H9 (cell line): ENCODE measurements at places on chromosomes 2 and 18.

DNA sequence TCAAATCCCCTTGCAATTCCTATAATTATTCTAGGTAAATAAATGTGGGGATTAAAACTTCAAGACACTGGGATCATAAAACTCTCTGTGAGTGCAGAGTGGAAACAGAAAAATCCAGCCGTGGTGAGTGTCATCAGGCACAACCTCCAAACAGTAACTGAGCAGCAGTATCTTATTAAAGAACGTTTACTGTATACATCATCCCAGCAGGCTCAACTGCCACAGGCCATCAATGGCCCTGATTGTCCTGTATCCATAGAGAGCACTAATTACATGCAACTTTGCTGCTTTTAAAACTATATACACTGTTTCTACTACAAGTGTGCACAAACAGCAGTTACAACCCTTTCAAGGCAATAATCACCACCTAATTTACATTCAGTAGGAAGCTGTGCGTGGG, 23.9 kb downstream of the GAREM1 start:
- no peak for DNase-seq

DNA sequence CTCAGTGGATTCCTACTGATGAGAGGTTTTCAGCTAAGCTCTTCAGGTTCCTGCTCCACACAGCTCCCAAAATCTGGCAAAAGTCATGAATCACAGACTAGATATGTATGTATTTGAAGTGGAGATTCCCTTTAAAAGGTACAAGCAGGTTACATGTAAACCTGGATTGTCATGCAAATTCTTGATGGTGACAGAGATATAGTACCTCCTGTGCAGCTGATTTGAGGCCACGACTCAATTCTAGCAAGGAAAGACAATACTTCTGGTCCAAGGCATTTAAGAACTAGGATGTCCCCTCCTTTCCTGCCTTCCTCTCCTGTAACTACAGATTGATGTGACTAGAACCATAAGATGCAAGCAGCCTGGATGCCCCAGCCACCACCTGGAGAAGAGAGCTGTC, 55.0 kb downstream of the GORASP2 start:
- DNase-seq, result no peak

DNA sequence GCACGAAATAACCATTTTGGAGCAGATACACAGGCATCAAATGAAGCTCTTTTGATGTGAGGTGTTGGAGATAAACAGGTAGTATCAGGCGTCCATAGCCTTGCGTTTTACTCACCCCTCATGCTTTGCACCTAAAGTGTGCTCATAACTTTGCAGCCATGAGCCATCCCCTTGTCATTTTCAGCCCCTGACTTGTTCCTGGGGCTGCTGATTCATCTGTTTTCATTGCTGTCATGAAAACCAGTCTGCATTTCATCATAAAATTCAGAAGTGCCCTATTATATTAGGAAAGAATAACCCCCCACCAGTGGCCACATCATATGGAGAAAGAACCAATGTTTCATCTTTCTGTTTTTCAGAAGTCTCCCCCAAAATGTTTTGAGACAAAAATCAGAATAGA, 329.7 kb upstream of the NRP2 start:
- no peak for DNase-seq

DNA sequence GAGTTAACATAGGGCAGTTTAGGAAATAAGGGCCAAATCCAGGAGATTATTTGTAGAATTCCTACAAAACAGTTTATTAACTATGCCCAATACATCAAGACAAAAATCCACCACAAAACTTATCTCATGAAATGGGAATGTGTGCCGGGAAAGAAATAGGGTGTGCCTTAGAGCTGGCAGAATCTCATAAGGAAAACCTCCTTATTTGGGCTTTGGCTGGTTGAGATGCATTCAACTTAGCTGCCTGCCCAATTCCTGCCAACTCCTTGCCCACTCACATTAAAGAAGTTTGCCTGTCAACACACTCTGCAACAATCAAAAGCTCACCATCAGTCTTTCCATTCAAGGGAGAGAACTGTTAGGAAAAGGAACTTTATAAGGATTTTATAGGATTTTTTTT, 500.6 kb downstream of the SATB2 start:
- no peak for DNase-seq

DNA sequence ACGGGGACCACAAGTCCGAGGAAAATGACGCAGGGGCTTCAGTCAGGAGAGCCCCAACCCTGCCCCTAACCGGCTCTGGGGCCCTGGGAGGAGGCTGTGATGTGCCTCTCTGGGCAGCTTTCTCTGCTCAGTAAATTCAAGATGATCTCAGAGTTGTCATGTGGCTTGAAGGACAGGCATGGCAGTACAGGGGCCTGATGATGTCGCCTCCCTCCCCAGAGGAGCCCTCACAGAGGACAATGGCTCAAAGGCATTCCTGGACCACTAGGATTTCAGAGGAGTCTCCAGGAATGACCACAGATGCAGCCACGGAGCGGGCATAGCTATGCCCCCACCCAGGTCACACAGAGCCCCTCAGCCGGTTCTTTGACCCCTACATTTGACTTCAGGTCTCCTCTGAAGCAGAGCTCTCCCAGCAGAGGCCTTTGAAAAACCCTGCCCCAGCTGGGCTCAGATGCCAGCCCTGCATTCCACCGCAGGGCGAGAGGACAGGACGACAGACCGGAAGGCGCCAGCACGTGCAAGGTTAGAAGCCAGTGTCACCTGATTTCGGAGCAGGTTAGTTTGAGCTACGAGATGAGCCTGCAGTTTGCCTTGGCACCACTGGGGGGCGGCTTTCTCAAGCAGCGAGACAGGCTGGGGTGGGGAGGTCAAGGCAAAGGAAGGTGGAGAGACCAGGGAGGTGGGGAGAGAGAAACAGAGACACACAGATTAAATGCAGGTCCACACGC, 39.2 kb downstream of the BIN1 start:
- peak; percentile 87 for DNase-seq
